ENCODE measurements at places on chromosomes 4 and X. TPM values are rescaled to one million over a fixed set of nuclear protein-coding genes. Genes with fewer than 3 reads are reported as not detected.
A peak's percentile ranks its signal among the peaks of the same experiment; 100 is the strongest.

DNA sequence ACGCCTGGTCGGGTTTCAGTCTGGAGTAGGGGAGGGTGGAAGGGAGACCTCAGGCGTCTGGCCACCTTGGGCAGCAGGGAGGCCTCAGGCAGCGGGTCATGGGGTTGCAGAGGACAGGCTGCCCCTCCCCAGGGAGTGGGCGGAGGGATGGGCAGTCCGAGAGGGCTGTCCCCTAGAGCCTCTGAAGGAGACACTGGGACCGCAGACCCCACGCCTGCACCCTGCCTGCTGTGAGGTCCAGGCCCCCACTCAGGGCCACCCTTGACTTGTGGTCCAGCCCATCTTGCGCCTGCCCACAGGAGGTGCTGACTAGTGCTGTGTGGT lies 16.5 kb downstream of the FGFRL1 start:
- no peak for DNase-seq

GRCh38 chr4:99408346-99408745 lies 26.8 kb downstream of the ADH7 start:
- no peak for DNase-seq

DNA sequence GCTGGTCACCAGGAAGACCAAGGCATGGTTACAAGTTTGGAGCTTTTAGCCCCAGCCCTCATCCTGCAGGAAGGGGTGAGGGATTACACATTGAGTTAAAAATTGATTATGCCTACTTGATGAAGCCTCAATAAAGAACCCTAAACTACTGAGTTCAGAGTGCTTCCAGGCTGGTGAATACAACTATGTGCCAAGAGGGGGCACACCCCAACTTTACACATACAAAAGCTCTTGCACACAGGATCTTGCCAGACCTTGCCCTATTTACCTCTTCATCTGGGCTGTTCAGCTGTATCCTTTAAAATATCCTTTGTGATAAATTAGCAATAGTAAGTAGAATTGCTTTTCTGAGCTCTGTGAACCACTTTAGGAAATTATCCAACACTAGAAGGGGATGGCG lies 489.3 kb downstream of the INPP4B start:
- DNase-seq: no peak

GRCh38 chr4:121693886-121694285 lies 2.9 kb downstream of the ANXA5 start:
- DNase-seq: no peak

- no peak for DNase-seq
Measured at GRCh38 chrX:153878345-153878744, 7.6 kb downstream of the L1CAM start.

- DNase-seq: peak; percentile 49
Measured at GRCh38 chrX:7927259-7928167, at the start of gene PNPLA4. PNPLA4 (minus strand) TSS chrX:7927413; CDS start chrX:7926119, 1,294 bp downstream.

Gene SLBP
- total RNA-seq: 60.2 TPM

Gene MAGEC3
- total RNA-seq: not detected

DNA sequence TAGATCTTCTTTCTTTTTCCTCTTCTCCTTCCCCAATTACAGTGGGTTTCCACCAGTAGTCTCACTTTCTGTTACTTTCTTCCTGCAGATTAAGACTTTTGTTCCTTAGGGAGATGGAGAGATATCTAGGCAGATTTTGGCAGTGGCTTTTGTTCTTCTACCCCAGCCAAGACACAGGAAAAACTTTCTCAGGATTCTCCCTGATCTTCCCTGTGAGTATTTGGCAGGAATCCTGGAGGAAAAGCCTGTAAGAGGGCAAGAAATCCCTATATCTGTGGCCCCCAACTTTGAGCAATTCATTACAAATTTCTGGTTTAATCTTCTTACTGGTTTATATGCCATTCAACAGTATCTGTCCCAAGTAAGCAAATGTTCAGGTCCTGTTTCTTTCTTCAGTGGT lies 21.9 kb downstream of the SLC9A7 start:
- DNase-seq: no peak

Gene TCP11X2
- total RNA-seq: not detected

DNA sequence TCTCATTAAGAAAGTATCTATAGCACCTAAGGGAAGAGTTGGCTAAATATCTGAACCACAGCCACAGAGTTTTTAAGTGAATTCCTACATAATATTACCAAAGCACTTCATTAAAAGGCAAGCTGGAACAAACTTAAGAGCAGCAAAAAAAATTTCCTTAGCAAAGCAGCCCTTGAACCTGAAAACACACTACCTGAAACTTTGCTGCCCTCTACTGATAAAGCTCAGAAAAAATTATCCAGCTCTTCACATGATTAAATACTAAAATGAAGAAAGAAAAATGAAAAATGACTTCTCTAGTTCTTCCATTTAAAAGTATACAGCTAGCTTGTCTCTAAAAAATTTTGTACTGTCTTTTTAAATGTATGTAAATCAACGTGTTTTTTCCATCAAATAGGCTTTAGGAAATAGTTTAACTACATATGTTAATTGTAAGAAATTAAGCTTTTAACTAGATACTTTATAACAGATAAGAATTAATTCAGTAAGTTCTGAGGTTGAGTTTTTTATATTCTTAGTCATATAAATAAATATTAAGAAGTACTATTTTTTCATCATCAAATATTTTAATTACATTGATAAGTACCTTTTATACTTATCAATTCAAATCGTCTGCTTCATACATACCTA lies 156.1 kb downstream of the STPG2 start:
- DNase-seq: no peak

GRCh38 chr4:81796790-81797528 lies 325.3 kb upstream of the RASGEF1B start:
- no peak for DNase-seq

DNA sequence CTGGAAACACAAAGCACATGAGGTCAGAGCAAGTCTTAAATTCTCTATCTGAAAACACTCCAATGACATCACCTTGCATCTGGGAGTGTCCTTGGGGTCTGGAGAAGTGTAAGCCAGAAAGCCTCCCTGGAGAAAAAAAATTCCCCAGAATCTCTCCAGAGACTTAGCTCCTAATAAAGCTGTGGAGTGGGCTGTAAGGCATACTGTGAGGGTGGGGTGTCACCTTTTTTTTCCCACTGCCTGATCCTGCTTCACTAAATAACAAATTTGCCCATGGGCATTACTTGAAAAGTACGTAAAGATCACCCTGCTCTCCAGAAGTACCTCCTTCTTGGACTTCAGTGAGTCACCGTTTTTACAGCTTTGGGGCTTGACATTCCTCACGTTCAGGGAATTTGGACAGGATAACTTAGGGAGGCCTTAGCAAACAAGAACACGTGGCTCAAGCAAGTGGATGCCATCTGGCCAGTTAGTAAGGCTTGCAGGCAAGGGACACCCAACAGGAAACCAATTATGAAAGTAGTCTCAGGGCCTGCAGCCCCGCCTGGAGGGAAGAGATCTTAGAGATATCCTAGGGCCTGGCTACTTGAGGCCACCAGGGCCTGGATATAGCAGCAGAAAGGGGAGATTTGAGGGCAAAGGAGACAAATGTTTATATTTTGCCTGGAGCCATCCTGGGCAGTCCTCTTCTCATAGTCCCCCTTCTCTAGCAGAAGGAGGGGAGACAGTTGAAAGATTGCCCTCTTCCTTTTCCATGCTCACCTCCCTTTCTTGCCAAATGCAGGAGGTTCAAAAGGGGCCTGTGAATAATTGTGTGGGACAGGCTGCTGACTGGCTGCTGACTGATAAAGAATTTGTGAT lies 60.1 kb upstream of the PLAC1 start:
- no peak for DNase-seq

All from neural crest cell (in vitro differentiated cells).